DMS53 (cell line): ENCODE measurements at places on chromosomes 3 and 15.

DNA sequence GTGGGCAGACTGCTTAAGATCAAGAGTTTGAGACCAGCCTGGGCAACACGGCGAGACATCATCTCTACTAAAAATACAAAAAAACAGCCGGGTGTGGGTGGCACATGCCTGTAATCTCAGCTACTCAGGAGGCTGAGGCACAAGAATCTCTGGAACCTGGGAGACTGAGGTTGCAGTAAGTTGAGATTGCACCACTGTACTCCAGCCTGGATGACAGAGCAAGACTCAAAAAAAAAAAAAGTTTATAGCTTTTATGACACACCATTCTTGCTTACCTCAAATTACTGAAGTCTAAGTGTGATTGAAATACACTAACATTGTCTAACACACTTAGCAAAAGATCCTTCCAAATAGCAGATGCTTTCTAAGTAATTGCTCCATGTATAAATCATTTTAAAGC, 207.6 kb downstream of the STAG1 start:
- DNase-seq = no peak

DNA sequence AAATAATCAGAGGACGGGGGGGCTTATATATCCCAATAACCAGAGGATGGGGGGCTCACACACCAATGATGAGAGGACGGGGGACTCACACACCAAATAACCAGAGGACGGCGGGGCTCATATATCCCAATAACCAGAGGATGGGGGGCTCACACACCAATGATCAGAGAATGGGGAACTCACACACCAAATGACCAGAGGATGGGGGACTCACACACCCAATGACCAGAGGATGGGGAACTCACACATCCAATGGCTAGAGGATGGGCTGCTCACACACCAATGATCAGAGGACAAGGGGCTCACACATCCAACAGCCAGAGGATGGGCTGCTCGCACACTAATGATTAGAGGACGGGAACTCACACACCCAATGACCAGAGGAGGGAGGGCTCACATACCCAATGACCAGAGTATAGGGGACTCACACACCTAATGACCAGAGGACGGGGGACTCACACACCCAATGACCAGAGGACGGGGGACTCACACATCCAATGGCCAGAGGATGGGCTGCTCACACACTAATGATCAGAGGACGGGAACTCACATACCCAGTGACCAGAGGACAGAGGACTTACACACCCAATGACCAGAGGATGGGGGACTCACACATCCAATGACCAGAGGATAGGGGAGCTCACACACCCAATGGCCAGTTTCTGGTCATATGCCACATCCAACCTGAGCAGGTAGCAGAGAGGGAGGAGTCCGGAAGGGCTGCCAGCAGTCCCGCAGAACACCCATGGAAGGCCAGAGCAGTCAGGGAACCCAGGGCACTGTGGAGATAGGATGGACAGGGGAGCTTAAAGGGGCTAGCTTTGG, 10.6 kb downstream of the RAB6B start:
- DNase-seq = no peak

DNA sequence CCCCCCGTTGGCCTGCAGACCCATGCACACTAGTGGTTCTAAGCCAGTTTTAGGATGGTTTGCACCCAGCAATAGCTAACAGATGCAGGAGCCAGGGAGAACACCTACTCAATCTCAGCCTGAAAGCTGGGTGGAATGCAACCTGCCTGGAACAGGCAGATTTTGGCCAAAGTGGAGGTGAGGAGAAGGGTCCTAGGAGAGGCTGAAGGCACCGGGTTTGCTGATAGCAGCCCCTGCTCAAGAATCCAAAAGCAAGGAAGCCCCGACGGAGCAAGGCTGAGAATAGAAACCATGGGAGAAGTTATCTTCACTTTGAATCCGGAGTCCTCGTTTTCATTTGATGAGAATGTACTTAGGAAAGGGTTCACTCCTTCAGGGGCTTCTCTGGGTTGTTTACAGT, 9.9 kb downstream of the RRP9 start:
- no peak for DNase-seq

GRCh38 chr3:192986379-192986778, 68.7 kb upstream of the MB21D2 start:
- DNase-seq = no peak

GRCh38 chr15:80846031-80846815, 67.1 kb downstream of the CEMIP start:
- peak; percentile 67 for DNase-seq

- no peak for DNase-seq
These were observed 52.7 kb upstream of the SPATA12 start for GRCh38 chr3:57007521-57008460.

DNA sequence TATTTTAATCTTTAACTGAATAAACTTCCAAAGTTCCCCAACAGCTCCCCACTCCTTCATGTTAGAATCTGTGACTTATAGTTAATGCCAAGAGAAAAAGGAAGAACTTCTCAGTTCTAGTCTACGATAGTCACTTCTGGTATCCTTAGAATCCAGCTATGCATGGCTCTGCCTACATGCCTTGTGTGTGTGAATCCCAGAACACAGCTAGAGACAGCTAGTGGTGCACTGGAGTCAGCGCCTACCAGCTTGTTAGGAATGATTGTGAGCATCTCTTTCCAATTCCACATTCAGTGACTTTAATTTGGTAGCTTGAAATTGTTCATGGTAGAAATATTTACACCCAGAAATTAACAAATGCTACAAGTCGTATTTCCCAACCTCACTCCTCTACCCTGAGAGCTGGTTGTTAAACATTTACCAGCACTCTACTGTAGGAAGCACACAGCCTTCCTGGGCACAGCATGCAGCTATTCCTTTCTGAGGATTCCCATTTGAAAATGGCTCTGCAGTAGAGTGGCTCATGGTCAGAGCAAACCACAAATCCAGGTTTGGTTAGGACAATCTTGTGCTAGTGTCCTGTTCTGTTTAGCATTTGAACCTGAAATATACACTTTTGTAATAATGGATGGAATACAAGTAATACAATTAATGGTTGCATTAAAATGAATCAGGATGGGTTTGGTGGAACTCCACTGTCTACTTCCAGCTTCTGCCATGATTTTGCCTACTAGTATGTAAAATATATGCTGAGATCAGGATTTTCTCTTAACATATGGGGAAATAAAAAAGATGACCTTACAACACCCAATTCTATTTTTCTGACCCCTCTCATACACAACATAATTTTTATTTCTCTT, 371.0 kb upstream of the GBE1 start:
- peak; percentile 0 for DNase-seq

DNA sequence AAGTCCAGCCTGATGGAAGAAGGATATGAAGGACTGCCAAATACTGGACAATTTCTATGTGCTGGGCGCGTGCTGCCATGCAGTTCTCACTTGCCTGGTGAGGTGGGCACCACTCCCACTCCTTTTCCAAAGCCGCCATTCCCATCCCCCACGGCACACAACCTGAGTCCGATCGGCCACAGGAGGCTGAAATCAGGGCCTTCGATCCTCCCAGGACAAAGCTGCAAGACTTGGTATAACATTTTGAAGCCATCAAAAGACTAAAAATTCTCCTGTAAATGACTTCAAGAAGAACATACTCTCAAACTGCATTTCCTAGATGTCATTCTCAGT, 3.1 kb upstream of the MAP6D1 start:
- DNase-seq = no peak

- no peak for DNase-seq
These were observed 23.8 kb downstream of the USP3 start for GRCh38 chr15:63528138-63528659.

GRCh38 chr3:7075117-7075516, 214.2 kb downstream of the GRM7 start:
- no peak for DNase-seq

- DNase-seq = no peak
These were observed 62.1 kb downstream of the CORO2B start for GRCh38 chr15:68640791-68641331.

DNA sequence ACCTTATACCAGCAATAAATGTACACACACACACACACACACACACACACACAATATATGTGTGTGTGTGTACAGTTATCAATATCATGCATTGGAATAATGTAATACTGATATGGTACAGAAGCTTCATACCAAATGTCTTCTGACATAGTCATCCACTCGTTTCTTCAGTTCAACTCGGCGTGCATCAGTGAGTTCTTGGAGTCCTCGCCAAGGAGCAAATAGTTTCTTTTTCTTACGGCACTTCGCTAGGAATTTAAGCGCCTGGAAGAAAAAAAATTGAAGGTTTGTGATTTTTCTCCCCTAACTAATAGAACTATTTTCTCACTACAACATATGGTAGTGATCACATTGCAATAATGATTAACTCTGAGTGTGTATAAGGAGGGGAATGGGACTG, 32.1 kb upstream of the GOLGB1 start:
- no peak for DNase-seq

DNA sequence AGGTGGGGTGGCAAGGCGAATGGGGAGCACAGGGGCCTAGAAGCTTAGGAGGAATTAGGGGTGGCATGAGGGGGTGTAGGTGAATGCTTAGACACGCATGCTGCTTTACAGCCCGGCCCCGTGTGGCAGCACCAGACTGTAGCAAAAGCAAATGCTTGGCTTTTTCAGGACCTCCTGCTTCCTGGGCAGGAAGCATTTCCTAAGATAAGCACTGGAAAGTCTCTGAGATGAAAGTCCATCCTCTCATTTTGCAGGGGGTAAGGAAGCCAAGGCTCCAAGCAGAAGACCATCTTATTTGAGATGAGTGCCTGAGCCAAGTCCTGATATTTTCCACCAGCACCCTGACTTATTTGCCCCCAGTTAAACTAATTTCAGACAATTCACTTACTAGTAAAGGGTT, 12.9 kb downstream of the SSUH2 start:
- no peak for DNase-seq

- peak; percentile 27 for DNase-seq
These were observed 92.0 kb downstream of the SNRK start for GRCh38 chr3:43378066-43378935.

DNA sequence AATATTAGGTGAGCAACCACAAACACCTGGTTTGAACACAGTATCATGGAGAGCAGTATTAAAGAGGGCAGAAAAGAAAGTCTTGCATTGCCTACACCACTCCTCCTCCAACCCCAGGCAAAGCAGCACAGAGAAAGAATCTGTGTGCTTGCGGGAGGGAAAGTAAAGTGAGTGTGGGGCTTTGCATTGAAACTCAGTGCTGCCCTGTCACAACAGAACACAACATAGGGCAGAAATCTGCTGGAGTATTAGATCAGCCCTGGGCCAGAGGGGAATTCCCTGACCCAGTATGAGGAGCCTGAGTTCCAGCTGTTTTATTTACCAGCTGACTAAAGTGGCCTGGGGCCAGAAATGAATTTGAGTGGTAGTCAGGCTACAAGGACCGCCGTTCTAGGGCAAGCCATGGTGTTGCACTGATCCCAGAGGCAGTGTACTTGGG, 75.5 kb downstream of the SPATA16 start:
- no peak for DNase-seq

DNA sequence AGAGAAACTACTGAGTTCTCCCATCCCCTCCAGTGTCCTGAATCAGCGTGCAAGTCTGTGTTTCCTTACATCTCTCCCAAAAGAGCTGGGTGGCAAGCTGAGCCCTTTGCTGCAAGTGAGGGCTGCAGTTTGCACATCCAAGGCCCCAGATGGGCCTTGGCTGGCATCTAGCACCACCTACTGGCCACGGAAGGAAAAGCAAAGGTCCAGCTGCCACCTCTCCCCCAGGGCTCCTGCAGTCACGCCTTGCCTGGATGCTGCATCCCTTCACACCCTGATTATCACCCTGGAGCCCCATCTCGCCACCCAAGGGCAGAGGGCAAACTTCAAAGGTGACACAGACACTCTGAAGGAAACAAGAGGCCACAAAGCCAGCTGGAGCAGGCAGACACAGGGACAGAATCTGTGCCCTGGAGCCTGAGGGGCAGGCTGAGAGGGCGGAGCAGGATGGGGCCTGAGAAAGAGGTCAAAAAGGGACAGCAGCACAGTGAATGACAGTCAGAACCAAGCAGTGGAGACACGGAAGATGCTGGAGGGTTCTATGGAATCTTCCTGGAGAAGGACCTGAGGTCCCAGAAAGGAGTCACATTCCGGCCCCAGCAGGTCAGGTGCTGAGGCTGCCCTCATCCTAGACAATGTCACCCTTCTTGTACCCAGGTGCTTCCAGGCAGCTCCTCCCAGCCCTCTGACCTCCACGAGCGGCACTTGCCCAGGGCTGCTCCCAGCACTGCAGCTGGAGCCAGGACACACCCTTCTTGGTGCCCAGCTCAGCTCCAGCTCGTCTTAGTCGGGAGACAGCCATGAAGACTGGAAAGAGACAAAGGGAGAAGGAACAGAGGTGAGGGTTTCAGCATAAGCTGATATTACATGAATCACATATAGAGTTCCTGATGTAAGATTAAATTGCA, 18.3 kb upstream of the NTRK3 start:
- DNase-seq = peak; percentile 44

DNA sequence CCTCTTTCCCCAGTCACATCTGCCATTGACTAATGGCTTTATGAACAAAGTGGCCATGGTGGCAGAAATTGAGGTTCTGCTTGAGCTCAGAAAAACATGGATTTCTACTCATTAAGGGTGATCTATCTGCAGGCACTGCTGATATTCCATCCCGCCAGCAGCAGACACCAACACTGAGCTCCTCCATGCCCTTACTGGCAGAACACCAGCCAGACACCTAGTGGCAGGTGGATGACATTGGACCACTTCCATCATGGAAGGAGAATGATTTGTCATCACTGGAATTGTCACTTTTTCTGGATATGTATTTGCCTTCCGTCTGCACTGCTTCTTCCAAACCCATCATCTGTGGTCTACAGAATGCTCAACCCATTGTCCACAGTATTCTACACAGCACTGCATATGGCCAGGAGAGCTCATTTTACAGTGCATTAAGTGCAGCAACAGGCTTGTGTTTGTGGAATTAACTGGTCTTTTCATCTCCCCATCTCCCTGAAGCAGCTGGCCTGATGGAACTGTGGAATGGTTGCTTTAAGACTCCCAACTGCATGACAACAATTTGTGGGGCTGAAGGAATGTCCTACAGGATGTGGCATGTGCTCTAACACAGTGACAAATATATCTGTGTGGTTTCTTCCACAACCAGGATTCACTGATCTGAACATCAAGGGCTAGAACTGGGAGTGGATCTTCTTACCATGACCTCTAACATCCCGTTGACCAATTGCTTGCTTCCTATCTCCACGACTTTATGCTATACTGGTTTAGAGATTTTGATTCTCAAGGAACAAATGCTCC, 103.4 kb downstream of the WNT7A start:
- no peak for DNase-seq

DNA sequence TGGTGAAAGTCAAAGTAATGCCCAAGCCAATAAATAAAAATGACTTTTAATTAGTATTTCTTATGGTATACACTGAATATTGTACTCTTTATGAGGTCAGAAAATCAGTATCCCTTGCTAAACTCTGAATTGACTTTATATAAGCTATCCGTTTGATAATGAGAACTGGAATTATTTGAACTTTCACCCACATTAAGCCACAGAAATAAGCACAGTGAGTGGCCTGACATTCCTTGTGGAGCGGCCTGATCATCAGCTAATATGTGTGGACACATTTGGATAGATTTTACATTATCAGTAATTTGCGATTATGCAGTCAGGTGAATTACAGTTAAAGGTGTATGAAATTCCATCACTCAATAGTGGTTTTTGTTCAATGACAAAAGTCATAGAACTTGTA, 136.0 kb upstream of the CBLB start:
- DNase-seq = no peak
